ENCODE measurements at places on chromosomes 16 and 17.

DNA sequence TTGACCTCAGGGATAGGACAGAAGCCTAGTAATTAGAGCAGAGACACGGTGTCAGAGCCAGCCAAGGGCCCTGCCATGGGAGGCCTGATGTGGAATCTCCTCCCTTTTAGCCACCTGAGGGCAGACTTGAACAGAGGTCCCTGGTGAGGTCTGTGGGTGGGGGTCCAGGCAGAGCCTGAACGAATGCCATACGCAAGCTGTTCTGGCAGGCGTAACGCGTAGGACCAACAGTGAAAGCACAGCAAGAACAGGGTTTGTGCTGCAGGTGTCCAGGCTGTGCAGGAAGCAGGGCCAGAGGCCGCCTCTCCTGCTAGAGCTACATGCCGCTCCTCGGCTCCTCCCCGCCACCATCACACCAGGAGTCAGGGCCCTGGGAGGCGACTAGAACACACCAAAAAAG lies 81.9 kb upstream of the TBX2 start:
- DNase-seq, result no peak

- no peak for DNase-seq
Observed at GRCh38 chr17:76811834-76812233, 56.4 kb upstream of the MGAT5B start.

- peak; percentile 58 for DNase-seq
Observed at GRCh38 chr16:27508476-27508875, 41.2 kb downstream of the GTF3C1 start.

- DNase-seq, result no peak
Observed at GRCh38 chr16:88940862-88941817, 35.9 kb downstream of the CBFA2T3 start.

- DNase-seq, result no peak
Observed at GRCh38 chr16:10080051-10080772, 102.0 kb downstream of the GRIN2A start.

DNA sequence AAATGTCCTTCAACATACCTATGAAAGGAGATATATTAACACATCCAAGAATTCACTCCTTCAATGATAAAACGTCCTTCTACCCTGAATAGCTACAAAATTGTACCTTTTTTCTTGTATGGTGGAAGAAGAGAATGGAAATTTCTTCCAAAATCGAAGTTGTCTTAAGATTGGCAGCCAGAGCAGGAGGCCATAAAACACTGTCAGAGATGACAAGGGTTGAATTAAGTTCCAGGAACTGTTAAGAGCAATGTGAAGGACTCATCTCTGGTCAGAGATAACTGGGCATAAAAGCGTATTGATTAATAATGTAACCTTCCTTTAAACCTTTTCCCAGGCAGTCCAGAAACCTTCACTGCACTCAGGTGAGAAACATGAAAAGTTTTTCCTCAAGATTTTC lies 12.9 kb upstream of the TOM1L1 start:
- no peak for DNase-seq

GRCh38 chr17:40501499-40501911 lies at the start of gene TNS4:
TNS4 (minus strand) TSS chr17:40501623; CDS start chr17:40496425, 5,198 bp downstream.
- no peak for DNase-seq

GRCh38 chr17:50182783-50183420 lies 17.1 kb downstream of the SGCA start:
- no peak for DNase-seq

DNA sequence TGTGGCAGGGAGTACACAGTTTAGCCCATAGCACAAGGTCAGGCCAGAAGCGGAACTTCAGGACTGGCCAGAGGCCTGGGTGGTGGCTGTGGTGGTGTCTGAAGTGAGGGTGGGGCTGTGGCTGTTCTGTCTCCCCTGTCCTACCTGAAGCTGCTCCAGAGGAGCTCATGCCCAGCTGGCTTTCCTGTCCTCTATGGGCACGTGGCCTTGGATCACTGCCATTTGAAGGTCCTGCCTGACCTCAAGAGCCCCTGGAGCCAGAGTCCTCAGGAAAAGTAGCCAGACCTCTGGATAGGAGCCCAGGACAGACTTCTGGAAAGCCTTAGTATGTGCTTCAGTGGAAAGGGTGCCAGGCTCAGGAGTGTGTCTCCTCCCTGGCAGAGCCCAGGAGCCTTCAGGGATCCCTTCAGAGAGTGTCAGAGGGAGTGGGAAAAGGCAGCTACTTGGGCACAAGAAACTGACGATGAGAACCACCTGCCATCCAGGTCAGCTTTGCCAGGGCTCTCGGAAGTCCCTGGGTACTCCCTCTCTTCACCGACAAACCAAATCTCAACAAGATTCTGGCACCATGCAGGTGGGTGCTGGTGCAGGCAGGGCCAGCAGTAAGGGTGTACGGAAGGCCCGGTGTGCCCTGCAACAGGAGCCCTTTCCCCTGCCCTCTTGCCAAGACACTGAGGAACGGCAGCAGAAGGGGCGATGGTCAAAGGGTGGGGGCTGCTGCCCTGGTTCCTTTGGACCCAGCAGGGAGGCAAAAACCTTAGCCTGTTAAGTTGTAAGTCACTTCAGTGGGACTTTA lies 153.7 kb downstream of the NTN1 start:
- DNase-seq, result no peak

DNA sequence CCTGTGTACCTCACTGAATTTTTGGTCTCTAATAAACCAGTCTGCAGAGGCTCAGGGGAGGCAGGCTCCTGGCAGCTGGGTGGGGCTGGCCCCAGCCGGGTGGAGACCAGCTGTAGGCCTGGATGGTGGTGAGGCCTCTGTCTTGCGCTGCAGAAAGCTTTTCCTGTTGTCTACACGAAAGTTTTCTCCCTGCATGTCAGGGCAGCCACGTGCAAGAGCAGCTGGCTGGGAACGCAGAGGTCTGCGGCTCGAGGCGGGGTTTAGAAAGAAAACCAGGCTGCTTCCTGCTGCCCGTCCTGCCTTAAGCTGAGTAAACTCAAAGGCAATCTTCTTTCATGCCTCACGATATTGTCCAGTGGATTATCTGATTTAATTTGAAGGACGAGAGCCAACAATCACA lies 2.4 kb downstream of the SERPINF1 start:
- DNase-seq, result no peak

- DNase-seq, result no peak
Observed at GRCh38 chr17:74020522-74020921, 183.0 kb upstream of the RPL38 start.
